GM04503 (cell line): ENCODE measurements at places on chromosomes 2 and 18.

DNA sequence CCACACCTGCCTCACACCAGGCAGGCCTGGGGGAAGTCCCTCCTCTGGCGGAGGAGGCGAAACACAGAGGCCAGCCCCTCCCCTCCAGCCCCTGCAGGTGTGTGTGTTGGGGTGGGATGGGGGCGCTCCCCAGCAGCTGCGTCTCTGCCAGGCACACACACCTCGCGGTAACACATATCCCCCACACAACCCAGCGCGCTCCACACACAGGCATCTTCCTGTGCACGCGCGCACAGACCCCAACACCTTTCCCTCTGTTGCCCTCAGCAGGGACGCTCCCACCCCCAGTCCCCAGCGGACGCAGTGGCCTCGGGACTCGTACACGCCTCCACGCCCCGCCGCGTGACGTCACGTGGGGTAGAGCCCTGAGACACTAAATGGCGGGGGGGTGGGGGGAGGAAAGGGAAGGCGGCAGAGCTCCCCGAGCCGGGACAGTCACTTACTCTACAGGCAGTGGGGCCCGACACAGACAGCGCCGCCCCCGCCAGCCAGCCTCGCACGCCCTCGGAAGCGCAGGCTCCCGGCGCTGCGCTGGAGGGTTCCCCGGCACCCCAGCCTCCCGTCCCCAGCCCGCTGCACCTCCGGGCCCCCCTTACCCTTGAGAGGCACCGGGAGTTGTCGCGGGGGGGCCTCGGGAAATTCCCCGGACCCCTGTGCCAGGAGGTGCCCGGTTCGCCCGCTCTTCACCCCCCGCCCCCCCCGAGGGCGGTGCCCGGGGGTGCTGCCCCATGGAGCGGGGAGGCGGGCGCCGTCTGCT, at the start of gene WNT10A:
Gene WNT10A (plus strand): TSS at position 751 of the 757 bp plus-strand sequence. CDS start 144 bp downstream, outside the sequence.
- no peak for DNase-seq

GRCh38 chr18:8142932-8143331, 466.3 kb upstream of the RAB12 start:
- DNase-seq = no peak

GRCh38 chr18:22026362-22026761, 143.0 kb upstream of the GATA6 start:
- DNase-seq = no peak

GRCh38 chr2:105883911-105884694, 139.4 kb downstream of the NCK2 start:
- no peak for DNase-seq

GRCh38 chr18:68040198-68040597, 523.7 kb upstream of the DSEL start:
- no peak for DNase-seq

DNA sequence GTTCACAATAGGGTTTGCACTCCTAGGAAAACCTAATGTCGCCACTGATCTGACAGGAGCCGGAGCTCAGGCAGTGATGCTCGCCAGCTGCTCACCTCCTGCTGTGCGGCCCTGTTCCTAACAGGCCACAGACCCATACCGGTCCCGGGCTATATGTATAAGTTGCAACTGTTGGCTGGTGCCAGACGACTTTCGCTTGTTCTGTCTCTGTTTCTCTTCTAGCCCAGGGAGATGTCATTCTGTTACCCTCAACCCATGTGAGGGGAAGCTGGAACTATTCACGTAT, 170.3 kb downstream of the BCL2 start:
- no peak for DNase-seq

GRCh38 chr2:96146153-96146880, 1.1 kb upstream of the DUSP2 start:
- DNase-seq = no peak

DNA sequence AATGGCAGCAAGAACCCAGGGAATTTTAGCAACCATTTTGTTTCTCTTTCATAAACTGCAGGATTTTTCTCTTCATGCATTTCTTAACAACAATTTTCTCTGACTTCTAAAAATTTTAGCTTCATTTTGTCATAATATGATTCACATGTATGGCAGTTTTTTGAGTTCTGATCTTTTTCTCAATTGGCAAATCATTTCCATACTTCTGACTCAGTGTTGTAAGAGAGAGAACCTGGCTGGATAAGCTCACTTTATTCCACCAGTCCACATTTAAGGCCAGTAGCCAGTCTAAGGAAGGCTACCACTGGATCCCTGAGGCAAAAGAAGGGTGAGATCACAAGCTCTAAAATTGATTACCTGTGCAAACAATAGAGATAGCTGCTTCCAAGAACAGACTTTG, 42.8 kb upstream of the COL3A1 start:
- DNase-seq = peak; percentile 21

- no peak for DNase-seq
Observed at GRCh38 chr2:109371481-109372170, 242.1 kb downstream of the SEPTIN10 start.

DNA sequence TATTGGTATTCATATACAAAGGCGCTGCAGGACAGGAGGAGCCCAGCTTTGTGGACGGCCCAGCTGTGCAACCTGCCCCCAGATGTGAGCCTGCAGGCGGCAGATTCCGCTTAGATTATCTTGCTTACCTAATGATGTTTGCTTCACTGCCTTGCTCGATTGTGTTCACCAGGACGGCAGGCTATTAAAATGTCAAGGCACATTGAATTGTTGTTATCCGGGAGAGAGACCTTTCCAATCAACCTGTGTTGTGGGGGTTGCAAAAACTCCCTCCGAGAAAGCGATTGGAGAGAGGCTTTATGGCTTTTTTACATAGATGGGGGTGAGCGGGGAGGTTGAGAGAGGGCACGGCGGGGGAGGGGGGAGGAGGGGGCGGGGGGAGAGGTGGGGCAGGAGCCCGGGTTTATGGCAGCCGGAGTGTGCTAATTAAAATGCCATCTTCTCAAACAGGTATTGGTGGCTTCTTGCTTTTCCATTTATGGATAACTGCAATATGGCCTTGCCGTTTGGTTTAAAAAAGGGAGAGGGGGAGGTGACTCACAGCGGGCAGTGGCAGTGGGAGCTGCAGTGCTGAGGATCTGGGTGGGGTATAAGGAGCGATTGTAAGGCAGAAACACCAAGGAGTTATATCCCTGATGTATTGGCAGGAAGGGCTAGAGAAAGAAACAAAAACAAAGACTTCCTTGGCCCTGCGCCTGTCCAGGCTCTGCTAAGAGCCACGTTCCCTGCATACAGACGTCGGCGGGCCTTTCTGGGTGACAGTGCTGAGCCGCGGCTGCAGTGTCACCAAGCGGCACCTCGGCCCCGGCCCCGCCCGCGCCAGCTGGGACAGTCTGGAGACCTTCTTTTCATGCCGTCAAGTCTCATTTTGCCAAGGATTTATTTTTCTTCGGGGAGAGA, 97.2 kb downstream of the INSIG2 start:
- DNase-seq = peak; percentile 22

- no peak for DNase-seq
Observed at GRCh38 chr2:84643991-84644390, 127.7 kb downstream of the DNAH6 start.

DNA sequence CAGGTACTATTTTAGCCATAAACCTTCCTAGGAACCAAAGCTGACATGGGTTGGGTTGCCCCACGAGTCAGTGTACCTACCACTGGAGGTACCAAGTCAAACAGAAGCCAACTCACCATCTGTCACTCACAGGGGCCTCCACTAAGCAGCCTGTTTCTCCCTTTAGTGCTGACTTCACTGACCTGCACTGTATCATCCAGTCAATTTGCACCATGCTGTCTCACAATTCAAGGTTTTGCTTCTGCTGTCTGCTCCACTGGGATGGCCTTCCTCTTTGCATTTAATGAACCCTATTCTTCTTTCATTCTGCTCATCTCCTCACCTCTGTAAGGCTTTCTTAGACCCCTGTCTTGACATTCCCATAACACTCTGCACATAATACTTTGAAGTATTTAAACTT, 47.2 kb downstream of the EIF2AK3 start:
- DNase-seq = no peak

- DNase-seq = no peak
Observed at GRCh38 chr2:196341277-196341841, 170.0 kb upstream of the STK17B start.

- DNase-seq = no peak
Observed at GRCh38 chr2:23380562-23381065, 4.4 kb upstream of the KLHL29 start.

DNA sequence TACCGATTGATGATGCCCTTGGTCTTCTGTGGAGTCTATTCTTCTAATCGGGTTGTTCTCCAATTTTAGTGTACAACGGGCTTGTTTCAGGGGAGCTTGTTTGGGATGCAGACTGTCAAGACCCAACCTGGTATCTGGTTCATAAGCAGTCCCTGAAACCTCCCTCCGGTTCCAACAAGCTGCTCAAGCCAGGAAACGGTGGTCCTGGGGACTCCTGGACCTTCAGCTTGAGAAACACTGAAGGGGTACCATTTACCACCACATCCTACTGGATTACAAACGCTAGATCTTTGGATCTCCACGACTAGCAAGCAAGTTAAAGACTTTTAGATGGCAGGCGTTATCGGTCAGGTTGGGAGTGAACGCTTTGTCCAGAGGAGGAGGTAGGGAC, 2.0 kb downstream of the BCL2 start:
- no peak for DNase-seq

- no peak for DNase-seq
Observed at GRCh38 chr18:37624318-37624717, 58.7 kb upstream of the CELF4 start.

- no peak for DNase-seq
Observed at GRCh38 chr2:101792208-101792607, 94.7 kb downstream of the MAP4K4 start.

DNA sequence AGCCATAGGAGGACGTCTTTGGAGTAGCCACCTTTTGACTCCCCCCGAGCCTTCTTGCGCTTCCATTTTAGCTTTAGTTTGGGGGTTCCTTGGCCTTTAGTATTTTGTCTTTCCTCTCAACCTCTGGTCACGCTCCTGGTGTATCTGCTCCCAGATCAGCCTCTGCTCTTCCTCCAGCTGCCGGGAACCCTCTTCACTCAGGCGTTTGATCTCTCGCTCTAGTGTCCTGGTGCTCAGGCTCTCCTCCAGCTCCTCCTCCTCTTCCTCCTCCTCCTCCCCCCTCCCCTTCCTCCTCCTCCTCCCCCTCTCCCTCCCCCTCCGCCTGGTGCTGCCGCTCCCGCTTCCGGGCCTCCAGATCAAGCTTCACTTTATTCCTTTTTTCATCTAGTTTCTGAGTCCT, 1082.3 kb upstream of the TMEFF2 start:
- DNase-seq = no peak

DNA sequence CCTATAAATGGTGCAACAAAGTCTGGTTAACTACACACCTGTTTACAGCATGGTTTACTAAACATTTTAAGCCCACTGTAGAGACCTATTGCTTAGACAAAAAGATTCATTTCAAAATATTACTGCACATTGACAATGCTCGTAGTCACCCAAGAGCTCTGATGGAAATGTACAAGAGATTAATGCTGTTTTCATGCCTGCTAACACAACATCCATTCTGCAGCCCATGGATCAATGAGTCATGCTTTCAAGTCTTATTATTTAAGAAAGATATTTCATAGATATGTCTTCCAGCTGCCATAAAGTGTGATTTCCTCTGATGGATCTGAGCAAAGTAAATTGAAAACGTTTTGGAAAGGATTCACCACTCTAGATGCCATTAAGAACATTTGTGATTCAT, 781.1 kb downstream of the MBD2 start:
- no peak for DNase-seq

DNA sequence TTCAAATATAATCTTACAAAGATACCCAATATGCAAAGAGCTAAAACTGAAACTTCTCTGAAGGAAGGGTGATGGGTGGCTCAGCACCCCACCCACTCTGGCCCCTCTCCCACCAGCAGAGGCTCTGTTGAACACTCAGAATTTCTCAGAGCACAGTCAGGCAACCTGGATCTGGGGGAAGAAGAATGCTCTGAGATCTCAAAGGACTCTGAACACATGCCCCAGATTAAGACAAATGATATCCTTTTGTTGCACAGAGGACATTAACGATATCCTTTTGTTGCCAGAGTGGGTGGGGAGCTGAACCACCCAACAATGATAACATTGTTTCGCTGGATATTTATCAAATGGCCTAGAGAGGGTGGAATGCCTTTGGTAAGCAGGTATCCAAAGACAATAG, 104.8 kb downstream of the LBH start:
- DNase-seq = no peak
